Gastroesophageal sphincter (tissue), 4 donors: ENCODE measurements at places on chromosomes 5 and 9. TPM values are rescaled to one million over a fixed set of nuclear protein-coding genes. Genes with fewer than 3 reads are reported as not detected.

The SEMA6A gene
- 10.9 TPM for total RNA-seq

The GPR150 gene
- total RNA-seq, result 0.39 TPM

The ARSI gene
- 11.6 TPM for total RNA-seq

The FAM219A gene
- total RNA-seq, result 14.7 TPM

The ACTBL2 gene
- total RNA-seq, result not detected

The MYMK gene
- not detected for total RNA-seq

The IGFBPL1 gene
- 3.2 TPM for total RNA-seq

The BTNL8 gene
- 0.81 TPM for total RNA-seq
